Kidney glomerular epithelial cell (primary cell): ENCODE measurements at places on chromosomes 1 and 21.

DNA sequence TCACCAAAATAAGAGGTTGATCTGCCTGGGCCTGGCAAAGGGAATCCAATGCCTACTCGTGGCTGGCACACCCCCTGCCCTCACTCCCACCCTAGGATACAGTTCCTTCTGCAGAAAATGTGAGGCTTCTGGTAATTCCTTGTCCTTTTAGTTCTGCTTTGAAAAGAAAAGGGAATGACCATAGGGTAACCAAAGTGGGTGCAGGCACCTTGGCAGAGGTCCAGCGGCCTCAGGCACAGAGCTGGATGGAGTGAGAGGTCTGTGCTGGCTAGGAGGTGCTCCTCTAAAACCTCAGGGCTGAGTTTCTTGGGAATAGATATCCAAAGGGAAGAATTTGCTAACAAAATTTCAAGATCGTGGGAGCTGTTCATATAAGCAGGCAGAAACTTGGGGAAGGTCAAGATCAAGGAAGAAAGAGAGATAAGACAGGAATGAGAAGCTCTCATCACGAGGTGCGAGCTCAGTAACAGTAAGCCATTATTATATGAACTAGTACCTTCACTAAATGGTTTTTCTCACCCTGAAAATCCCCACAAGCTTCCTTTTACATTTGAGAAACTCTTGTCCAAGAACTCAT, 293.1 kb upstream of the LYPLAL1 start:
- no peak for DNase-seq

DNA sequence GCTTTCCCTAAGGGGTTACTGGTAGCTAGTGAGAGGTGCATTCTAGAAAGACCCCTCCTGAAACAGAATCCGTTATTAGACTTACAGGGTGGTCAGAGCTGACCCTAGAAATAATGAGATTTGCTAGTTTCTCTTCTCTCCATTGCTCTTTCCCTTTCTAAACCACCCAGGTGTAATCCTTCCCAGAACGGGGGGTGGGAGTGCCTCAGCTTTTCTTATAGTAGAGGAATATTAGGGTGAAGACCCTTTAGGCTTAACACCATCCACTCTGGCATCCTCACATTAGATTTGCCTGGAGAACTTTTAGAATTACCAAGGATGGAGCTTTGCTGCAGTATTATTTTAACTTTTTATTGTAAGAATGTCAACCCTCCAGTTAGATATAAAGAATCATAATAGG, 49.4 kb downstream of the CAPN9 start:
- DNase-seq: no peak

DNA sequence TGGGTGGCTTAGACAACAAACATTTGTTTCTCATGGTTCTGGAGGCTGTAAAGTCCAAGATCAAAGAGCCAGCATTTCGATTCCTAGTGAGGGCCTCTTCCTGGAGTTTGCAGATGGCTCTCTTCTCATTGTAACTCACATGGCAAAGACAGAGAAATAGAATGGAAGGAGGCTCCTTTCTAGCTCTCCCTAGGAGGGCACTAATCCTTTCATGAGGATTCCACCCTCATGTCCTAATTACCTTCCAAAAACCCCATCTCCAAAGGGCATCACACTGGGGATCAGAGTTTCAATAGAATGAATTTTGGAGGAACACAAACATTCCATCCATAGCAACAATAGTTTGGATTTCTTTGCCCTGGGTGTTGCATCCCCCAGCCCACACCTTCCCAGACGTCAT, 247.3 kb downstream of the TTLL7 start:
- no peak for DNase-seq

DNA sequence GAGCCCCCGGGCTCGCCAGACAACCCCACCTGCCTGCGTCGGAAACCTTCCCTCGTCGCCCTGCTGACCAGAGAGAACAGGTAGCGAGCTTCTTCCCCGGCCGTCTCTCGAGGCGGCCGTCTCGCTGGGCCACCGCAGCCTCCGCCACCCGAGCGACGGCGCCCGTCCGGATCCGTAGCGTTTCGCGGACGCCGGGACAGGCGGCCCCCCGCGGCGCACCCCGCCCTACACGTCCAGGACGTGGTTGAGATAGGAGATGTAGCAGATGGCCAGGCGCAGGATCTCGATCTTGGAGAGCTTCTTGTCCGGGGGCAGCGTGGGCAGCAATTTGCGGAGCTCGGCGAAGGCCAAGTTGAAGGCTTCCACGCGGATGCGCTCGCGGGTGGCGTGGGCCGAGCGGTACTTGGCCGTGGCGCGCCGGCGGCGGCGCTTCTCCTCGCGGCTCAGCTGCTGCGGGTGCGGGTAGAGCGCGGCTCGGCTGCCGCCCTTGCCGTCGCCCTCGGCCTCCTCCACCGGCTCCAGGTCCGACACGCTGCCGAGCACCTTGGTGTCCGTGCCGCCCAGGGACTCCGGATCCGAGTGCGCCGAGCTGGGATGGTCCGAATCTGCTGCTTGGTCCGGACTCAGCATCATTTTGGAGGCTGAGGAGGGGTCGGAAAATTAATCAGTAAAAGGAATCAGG, 3.0 kb downstream of the NHLH2 start:
- DNase-seq: no peak

- DNase-seq: no peak
These were observed 3.0 kb downstream of the ARTN start for GRCh38 chr1:43936431-43937151.

- no peak for DNase-seq
These were observed 21.9 kb downstream of the PUM1 start for GRCh38 chr1:31043631-31044030.

DNA sequence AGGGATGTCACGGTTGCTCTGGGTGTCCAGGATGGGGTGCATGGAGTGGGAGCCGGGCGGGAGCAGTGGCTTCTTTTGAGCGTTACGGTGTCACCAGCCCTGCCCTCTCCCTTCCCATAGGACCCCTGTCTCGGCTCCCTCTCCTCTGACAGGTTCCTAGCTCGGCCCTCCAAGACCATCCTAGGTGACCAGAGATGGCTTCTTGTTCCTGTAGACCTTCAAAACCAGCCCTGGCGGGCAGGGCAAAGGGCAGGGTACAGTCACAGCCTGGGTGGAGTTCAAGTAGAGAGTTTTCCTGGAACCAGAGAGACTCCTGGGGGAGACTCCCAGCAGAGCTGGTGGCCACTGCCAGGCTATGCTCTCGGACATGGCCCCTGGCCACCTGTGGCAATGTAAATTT, 345.6 kb upstream of the AJAP1 start:
- no peak for DNase-seq

DNA sequence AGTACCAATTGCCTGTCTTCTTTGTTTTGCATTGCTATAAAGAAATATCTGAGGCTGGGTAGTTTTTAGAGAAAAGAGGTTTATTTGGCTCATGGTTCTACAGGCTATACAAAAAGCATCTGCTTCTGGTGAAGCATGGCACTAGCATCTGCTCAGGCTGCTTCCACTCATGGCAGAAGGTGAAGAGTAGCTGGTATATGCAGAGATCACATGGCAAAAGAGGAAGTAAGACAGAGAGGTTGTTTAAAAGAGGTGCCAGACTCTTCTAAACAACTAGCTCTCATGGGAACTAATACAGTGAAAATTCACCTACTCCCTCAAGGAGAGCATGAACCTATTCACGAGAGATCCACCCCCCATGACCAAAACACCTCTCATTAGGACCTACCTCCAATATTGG, 56.7 kb upstream of the GUCA2B start:
- no peak for DNase-seq

DNA sequence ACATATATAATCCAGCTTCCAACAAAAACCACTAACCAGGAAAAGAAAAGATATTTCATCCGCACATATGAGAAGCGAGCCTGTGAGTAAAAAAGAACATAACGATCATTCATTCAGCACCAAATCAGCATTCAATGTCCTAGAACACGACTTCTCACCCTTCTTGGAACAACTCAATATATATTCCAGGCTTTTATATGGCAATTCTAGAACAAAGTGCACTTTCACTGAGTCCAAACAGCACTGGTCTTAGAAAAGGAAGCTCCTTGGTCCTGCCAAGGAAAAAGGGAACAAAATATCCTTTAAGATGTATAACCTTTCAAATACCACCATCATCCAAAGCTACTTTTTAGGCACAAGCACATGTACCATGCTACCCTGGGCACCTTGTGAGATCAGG, 44.5 kb downstream of the RPL5 start:
- DNase-seq: no peak

DNA sequence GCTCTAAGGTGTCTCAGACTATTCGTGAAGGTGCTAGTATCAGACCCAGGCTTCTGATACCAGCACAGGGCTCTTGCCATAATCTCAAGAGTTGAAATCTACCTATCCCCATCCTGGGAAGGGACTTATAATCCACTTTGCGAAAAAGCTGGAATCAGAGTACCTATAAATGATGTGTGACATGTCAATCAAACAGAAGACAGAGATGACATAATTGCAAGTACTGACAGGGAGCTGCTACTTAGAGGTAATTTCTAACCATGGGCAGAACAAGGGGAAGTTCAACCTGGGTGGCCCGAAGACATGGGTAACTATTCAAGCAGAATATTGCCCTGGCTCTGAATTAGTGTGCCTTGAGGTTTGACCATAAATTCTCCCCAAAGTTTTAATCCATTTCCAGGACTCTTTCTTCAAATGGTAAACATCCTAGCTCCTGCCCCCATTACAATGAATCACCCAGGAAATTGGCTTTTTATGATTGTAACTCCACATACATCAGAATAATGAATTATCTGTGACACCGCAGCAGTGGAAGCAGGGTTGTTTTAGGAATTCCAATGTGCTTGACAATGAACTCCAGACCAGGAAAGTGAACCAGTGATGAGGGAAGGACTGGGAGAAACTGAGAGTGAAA, 37.2 kb downstream of the KANK4 start:
- DNase-seq: no peak

DNA sequence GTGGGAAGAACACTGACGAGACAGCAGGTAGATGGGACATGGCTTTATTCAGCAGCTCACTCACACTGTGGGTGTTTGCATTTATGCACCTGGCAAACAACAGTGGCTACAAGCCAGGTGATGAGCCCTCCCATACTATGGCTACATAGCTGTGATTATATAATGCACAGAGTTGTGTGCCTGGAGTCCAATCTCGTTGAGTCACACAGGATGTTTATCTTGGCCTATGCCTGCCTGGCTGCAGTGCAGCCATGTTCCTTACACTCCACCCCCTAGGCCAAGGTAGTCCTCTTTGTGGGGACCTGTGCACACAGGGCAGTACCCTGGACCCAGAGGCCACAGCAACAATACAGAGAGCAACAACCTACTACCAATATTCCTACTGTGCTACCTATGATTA, 1643.8 kb downstream of the MRPL39 start:
- DNase-seq: no peak

DNA sequence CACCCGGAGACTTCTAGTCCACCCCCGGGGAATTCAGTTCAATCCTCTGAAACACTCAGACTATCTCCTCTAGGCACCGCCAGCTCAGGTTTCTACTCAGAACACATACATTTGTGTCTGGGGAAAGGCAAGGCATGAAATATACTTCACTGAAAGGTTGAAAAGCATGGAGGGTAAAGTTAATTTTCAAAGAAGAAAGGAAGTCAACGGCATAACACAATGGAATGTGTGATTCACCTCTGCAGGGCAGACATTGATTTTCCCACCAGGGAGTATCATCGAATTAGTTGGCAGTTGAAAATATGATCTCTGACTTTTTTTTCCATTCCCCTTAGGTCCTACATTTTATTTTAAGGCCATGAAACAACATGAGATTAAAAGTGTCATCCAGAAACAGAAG, 669.4 kb downstream of the SMYD3 start:
- DNase-seq: peak; percentile 52
